SJCRH30 (cell line): ENCODE measurements at places on chromosomes 12 and 14. TPM values are rescaled to one million over a fixed set of nuclear protein-coding genes. Genes with fewer than 3 reads are reported as not detected.
A peak's percentile ranks its signal among the peaks of the same experiment; 100 is the strongest.

RTN1 gene
- total RNA-seq: 0.46 and 0.49 TPM in 2 replicates

VDR gene
- total RNA-seq: 0.10 TPM in 1 of 2 replicates, not detected in the other

CD69 gene
- total RNA-seq: not detected in 2 replicates

GRCh38 chr14:75499084-75499875 is 23.0 kb upstream of the BATF start:
- DNase-seq: no peak
- no peaks in the 10 kb centered on the region for H3K36me3 ChIP-seq
- no peak overlapping the region for H3K27ac ChIP-seq

DNA sequence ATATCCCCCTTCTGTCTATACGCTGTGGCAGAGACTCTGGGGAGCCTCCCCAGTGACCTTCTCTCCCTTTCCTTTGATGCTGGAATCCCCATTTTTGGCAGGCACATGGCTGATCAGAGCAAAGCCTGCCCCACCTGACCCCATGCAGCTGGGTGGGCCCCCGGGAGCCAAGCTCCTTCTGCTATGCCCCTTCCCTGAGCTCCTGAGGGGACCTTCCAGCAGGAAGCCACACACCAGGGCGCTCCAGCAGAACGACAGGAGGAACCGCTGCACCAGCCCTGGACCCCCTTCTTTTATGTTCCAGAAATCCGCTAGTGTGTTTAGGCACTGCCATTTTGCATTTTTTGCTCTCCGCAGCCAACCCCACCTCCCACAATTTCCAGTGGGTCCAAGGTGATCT is 44.6 kb downstream of the TRAFD1 start:
- H3K4me3 ChIP-seq: no peak overlapping the region
- H3K27me3 ChIP-seq: no peaks in the 10 kb centered on the region
- H3K27ac ChIP-seq: no peak overlapping the region
- DNase-seq: no peak

DNA sequence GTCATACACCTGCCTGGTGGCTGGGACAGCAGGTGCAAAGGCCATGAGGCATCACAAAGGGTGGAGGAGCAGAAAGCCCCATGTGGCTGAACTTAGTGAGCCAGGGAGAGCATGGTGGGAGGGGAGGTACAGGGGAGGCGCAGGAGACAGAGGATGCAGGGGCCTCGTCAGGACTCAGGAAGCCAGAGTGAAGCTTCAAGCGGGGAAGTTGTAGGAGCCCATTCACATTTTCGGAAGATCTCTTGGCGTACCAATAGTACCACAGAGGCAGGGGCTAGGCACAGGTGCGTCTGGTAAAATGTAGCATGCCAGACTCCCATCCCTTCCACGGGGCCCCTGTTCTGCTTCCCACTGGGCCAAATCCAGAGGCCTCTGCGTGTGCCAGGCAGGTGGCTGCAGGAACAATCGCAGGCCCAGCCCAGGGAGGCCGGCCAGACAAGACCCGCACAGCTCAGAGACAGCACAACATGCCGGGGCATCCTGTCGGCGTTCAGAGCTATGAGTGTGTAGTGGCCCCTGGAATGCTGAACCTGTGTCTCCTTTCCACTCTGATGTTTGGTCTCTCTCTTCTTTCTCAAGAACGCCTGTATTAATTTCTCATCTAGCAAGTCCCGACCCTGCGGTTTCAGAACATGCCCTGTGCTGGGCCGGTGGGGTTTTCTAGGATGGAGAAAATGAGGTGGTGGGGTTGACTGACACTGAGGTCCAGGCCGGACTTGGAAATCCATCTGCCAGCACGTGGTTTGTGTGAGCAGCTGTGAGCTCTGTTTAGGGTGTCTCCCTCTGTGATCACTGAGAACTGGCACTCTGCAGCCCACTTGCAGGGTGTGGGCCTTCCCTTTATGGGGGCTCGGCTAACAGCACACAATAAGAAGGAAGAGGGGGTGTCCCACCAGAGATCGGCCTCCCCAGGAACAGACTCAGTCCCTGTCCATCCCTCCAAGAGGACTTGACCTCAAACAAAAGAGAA is 5.5 kb upstream of the TMEM132D start:
- H3K27ac ChIP-seq: no peak overlapping the region
- no peaks in the 10 kb centered on the region for H3K36me3 ChIP-seq
- no peaks in the 10 kb centered on the region for H3K27me3 ChIP-seq
- no peak for DNase-seq
- no peak overlapping the region for H3K4me3 ChIP-seq

DNA sequence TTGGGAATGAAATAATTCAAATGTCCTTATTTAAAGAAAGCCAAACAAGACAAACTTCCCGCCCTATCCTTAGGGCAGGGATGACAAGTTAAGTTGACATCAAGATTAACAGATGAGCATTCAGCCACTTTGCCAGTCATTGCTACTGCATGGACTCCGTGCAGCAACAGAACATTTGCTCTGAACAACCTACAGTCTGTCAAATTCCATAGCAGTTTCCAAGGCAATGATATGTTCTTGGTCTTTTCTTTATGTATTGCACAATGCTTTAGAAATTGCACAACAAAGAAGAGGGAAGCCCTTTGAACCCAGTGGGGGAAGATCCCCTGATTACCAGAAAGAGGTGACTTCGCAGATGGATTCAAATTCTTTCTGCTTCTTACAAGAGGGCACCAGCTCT is 269.8 kb downstream of the BCAT1 start:
- H3K36me3 ChIP-seq: no peaks in the 10 kb centered on the region
- no peak overlapping the region for H3K27ac ChIP-seq
- no peaks in the 10 kb centered on the region; the same call in 1 of the 2 replicates for H3K27me3 ChIP-seq
- no peaks in the 10 kb centered on the region for H3K4me1 ChIP-seq

DNA sequence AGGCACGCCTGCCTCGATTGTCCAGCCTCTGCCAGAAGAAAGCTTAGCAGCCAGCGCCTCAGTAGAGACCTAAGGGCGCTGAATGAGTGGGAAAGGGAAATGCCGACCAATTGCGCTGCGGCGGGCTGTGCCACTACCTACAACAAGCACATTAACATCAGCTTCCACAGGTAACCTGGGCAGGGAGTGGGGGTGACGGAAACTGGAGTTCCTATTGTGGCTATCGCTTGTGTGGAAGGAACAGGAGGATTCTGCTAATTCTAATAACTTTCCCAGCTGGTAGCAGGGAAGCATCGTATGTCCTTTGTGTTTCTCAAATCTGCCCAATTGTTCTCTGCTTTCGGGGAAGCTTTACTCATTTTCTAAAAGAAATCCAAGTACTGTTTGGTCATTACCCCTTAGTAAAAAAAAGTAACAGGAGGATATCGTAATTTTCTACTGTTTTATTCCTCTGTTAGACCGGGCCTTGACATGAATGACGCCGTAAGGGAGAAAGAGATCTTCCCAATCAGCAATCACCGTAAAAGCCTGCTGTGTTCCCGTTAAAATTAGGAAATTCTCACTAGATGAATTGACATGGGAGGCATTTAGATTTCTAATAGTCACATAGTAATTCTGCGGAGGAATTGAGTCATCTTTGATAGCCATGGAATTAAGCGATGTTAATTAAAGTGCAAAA is 449 bp downstream of the THAP2 start:
- peaks cover 9% of the 10 kb centered on the region for H3K36me3 ChIP-seq
- H3K27ac ChIP-seq: peak overlapping the region; percentile 83
- H3K4me1 ChIP-seq: peaks cover 7% of the 10 kb centered on the region; the same call in 1 of the 2 replicates

DNA sequence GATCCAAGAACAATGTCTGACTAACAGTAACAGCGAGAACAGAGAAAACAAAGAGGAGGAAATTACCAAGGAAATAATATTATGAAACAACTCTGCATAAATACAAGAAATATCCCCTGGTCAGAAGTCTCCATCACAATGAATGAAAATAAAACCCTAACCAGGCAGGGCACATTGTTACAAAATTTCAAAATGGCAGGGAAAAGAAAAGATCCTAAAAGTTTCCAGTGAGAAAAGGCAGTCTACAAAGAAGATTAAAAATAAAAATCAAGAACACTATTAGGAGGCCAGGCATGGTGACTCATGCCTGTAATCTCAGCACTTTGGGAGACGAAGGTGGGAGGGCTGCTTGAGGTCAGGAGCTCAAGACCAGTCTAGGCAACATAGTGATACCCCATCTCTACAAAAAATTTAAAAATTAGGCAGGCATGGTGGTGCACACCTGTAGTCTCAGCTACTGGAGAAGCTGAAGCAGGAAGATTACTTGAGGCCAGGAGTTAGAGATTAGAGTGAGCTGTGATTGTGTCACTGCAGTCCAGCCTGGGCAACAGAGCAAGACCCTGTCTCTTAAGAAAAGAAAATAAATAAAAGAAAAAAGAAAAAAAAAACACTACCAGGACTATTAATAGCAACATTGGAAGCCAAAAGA is 47.8 kb downstream of the FERMT2 start:
- no peak for DNase-seq
- no peak overlapping the region for H3K27ac ChIP-seq
- no peaks in the 10 kb centered on the region for H3K27me3 ChIP-seq
- H3K4me1 ChIP-seq: no peaks in the 10 kb centered on the region

DNA sequence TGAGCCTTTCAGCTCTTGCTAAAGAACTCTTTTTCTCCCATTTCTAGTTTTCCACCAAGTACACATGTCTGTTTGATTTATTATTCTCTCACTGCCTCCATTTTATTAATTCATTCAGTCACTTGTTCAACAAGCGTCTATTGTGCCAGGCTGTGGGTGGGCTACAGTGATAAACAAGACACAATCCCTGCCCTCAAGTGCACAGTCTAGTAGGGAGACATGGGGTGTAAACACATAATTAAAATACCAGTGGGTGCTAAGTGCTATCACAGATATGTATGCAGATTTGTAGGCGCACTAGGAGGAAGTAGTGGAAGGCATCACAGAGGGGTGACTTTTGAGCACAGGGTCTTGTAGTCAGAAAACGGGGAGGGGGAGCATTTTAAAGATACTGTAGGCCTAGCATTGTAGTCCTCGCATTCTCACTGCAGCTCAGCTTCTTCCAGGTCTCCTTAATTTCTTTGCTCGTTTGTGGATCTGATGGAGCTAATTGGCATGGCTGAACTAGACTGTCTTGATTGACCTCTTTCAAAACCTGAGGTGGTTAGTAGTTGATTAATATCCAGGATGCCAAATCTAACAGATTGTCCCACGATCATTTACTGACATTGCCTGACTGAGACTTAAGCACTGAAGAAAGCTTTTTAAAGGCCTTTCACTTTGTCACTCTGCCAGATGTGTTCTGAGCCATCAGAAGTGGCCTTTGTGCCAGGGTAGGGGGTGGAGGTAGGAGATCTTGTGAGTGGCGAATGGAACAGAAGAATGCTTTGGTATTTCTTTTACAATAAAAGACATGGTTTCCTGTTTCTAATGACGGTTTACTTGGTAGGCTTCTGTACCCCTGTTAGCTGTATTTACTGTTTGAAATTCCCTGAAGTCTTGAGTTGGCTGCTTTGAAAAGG is 116.9 kb downstream of the DIP2B start:
- peak; percentile 19 for DNase-seq
- no peak overlapping the region for H3K4me3 ChIP-seq
- H3K27ac ChIP-seq: no peak overlapping the region
- peaks cover 20% of the 10 kb centered on the region; the same call in 1 of the 2 replicates for H3K4me1 ChIP-seq
- no peaks in the 10 kb centered on the region for H3K27me3 ChIP-seq
- no peaks in the 10 kb centered on the region for H3K36me3 ChIP-seq

GRCh38 chr12:121025442-121026226 is 9.3 kb upstream of the C12orf43 start:
- H3K36me3 ChIP-seq: no peaks in the 10 kb centered on the region
- H3K27me3 ChIP-seq: no peaks in the 10 kb centered on the region
- DNase-seq: no peak
- no peak overlapping the region for H3K27ac ChIP-seq
- H3K4me1 ChIP-seq: no peaks in the 10 kb centered on the region

DNA sequence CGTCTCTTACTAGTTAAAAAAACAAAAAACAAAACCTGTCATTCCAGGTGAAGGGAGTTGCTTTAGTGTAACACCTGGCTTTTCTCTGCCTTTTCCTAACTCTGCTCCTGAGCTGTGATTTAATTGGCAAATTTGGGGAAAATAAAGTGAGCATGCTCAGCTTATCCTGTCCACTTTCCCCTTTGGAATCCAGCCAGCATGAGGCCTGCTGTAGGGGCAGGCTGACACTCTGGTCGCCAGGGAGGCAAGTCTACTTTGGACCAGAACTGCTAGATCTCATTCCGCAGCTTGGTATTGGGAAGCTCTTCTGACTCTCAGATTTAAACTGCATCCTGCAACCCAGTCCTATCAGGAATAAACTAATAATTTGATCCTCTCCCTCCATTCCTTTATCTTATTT is 30.1 kb downstream of the CDKN1B start:
- H3K27ac ChIP-seq: no peak overlapping the region
- H3K4me3 ChIP-seq: no peak overlapping the region
- no peaks in the 10 kb centered on the region for H3K36me3 ChIP-seq
- peaks cover 29% of the 10 kb centered on the region for H3K4me1 ChIP-seq

DNA sequence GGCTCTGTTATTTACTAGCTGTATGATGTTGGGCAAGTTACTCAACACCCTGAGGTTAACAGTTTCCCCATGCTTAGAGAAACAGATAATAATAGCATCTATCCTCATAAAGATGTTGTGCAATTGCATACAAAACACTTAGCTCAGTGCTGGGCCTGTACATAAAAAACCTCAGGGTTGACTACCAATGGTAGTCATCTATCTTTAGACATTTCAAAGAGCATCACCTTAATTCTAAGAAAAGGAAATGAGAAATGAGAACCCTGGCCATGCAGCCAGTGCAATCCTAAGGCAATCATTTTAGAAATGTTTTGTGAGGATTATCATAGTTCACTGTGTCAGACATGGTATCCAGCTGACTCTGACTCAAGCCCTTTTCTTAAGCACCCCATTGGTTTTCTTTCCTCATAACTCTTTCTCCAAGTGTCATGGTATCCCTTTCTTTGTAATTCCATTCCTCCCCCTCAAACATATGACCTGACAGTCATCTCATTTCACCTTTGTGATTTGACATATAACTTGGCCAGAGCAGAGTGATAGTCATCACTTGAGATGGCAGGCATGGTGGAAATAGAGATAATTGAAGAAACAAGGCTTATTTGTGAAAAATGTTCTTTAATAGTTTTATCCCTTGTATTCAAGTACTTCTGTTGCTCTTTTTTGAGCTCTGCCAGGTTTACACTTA is 29.5 kb upstream of the OSBPL8 start:
- H3K36me3 ChIP-seq: no peaks in the 10 kb centered on the region
- no peak for DNase-seq
- no peak overlapping the region for H3K27ac ChIP-seq
- H3K27me3 ChIP-seq: no peaks in the 10 kb centered on the region
